ENCODE measurements at places on chromosomes 2 and 18.

DNA sequence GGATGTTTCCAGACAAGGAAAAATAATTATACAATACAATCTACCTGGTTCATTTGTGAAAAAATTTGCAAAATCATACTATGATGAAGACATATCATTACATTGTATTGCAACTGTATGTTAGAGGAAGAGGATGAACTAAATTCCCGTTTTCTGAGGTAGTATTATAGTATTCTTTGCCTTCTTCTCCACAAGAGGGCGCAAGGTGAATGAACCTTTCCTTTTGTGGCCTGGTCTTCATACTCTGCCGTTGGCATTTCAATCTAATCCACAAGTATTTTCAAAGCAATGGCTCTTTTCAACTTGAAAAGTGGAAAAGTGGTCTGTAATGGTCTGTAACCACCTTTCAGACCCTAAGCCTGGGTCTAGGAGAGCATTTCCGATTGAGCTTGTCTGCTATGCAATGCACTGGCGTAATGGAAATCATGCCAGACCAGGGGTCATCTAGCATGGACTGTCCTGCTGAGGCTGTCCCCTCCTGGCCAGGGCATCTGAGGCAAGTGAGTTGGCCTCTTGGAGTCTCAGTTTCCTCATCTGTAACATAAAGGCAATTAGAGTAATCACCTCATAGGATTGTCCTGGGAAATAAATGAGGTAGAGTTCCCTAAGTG lies 30.8 kb upstream of the ZNF396 start:
- peak; percentile 47 for DNase-seq

DNA sequence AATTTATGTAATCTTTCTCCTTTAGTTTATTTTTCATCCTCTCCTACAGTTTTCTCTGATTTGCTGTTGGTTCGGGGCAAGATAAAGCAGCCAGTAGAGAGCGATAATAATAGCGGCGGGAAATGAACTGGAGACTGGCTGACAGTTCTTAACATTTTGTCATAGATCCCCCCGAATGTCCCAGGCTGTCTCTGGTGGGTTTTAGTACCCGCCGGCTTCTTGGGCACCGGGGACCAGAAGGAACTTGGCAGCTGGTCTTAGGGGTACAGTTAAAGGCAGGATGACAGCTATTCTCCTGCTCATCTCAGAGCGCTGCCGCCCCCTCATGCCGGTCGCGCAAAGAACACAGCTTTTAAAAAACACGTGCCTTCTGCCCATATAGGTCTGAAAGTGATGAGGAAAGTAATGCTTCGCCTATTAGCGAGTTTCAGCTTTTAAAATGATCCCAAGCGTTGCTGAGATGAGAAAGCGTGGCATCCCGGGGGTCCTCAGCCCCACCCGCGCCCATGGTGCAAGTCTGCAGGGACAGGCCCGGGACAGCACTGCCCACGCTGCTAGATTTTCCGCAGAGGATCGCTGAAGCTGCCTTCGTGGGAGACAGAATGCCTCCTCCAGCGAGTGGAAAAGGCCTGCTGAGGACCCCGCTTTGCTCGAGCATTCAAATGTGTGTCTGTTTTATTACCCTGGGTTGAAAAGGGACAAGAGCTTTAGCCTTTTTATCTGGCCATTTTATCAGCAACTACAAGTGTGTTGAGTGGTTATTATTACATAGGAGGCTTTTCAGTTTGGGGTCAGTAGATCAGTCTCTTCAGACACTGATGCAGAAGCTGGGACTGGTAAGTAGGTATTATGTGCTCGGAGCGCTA lies 3.8 kb downstream of the ONECUT2 start:
- peak; percentile 44 for DNase-seq

DNA sequence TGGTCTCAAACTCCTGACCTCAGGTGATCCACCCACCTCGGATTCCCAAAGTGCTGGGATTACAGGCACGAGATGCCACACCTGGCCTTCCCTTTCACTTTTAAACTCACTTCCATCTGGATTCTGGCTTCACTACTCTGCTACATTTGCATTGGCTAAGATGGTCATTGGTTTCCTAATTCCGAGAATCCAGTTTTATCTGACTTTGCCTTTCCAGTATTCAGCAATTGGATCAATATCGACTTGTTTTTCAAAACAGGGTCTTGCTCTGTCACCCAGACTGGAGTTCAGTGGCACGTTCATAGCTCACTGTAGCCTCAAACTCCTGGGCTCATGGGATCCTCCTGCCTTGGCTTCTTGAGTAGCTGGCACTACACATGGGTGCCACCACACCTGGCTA lies 4.7 kb upstream of the CD302 start:
- no peak for DNase-seq

DNA sequence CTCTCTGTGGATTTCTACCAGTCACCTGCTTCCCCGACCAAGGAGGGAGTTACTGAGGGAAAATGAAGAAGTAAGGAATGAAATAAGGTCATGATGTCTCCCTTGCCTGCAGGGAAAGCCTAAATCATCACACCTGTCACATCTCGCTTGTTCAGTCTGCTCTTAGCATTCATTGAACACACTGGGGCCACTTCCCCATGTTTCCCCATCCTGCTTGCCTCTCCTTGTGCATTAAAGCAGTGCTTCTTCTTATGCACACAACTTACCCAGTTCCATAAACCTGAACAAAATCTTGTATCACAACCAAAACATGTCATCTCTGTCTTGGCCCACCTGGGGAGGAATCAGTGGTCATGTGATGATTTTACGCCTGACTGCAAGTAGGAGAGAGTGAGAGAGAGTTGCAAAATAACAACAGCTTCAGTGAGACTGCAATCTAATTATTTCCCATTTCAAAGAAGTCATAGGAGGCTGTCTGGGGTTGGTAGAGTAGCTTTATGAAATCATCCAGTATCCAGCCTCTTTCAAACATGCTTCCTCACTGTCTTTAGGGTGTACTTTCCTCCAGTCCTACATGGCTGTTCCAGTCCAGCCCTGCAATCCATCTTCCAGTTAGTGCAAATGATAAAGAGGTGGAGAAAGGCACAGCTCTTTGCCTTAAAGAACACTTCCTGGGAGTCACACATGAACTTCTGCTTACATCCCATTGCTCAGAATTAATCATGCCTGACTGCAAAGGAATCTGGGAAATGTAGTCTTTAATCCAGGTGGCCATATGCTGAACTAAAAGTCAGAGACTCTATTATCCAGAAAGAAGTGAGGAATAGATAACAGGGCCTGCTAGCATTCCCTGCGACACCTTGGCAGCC lies 220.1 kb downstream of the HAUS1 start:
- peak; percentile 71 for DNase-seq

GRCh38 chr2:217993817-217994463 lies 8.9 kb downstream of the TNS1 start:
- peak; percentile 3 for DNase-seq

DNA sequence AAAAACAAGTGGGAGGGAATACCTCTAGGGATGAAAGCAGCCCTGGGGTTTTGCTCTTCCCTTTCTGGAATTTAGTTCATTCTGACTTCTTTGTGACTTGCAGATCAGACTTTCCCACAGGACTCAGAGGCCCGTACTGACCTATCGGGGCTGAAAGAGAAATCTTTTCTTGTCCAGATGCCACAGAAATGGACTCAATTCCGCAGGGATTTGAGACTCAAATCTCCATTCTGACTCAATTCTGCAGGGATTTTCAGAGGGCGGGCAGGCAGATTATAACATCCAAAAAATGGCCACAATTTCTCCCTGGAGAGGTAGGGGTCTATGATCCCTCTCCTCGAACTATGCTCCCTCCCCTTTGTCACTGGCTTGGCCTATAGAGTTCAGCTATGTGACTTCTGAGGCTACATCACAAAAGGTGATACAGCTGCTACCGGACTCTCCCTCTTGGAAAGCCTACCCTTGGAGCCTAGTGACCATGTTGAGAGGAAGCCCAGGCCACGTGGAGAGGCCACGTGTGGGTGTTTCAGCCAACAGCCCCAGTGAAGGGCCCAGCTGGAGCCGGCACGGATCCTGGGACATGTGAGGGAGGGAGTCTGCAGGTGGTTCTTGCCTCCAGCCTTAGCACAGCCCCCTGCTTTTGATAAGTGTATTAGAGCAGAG lies 4.8 kb upstream of the EFHD1 start:
- DNase-seq, result no peak

GRCh38 chr2:239601201-239601851 lies 200.5 kb upstream of the HDAC4 start:
- no peak for DNase-seq
